ENCODE measurements at places on chromosomes 7 and 10.

DNA sequence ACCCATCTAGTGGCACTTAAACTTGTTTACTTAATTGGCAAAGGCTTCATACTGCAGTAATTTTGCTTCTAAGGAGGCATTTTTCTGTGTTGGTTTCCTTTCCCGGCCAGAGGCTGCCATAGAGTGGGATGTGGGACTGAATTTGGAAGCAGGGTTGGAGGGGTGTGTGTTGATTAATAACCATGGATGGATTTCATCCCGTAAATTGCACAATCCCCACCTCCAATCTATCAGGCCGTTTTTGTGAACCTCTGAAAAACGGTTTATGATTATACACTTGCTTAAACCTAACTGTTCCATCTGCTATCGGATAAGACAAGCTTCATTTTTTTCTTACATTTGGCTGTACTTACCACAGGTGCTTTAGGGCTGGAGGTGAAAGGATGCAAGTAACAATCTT, 1.3 kb downstream of the TMEM60 start:
- no peak for DNase-seq

- no peak for DNase-seq
Observed at GRCh38 chr7:150451097-150451793, 815 bp downstream of the GIMAP8 start.

GRCh38 chr10:68756246-68756645, 35.2 kb downstream of the CCAR1 start:
- DNase-seq: no peak

GRCh38 chr7:8380130-8380529, 53.3 kb upstream of the NXPH1 start:
- DNase-seq: no peak

- DNase-seq: no peak
Observed at GRCh38 chr10:16509996-16510395, 11.7 kb downstream of the C1QL3 start.

DNA sequence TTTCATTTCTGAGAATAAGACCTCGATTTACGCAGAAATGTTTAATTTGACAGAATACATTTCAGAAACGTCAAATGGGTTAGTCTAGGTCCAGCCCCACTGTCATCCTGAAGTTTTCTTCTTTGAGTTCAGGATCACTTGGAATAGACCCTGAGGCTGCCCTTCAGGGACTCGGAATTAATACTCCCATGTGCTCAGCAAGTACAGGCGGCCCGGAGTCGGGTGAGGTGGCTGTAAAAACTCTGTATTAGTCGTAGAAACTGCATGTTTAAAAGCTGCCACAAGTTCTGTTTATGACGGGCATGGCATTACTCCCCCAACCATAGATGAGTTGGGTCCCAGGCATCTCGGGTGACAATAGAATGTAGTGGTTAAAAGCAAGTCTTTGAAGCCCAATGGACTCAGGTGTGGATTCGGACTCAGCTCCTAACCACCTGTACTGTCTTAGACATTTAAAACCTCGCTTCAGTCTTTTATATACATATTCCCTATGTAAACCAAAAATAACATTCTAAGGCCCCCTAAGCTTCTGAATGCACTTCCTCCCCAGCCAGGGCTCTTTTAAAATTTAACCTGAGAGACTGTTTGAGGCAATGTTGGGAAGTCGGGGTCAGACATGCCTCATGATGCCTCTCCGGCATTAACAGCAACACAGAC, 216.3 kb downstream of the ADARB2 start:
- DNase-seq: no peak

Data from AG09309 (cell line).